ENCODE measurements at places on chromosomes 11 and 22.

DNA sequence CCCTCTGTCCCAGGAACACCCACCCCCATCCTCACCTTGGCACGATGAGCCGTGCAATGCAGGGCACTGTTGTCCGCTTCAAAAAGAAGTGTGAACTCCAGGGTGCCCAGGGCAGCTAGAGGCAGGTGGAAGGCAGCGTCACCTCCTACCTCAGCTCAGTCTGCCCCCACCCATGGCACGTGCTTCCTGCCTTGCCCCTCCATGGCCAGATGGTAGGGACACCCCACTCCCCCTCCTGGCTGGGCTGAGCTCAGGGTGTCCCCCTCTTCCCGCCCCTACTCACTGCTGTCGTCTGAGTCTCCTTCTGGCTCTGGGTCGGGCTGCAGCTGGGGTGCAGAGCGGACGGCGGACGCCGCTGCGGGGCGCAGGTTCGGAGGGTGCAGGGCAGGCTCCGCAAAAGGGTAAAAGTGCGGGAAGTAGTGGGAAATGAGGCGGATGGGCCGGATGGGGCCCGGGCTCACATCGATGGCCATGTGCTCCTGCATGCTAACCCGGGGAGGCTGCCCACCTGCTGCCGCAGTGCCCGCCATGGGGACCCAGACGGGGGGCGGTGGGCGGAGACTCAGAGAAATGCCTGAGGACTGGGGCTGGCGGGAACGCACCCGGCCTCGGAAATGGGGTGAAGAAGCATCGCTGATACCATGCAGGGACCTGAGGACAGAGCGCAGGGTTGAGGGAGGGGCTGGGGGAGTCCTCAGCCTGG, 9.1 kb downstream of the NDUFV1 start:
- DNase-seq, result peak; percentile 20

DNA sequence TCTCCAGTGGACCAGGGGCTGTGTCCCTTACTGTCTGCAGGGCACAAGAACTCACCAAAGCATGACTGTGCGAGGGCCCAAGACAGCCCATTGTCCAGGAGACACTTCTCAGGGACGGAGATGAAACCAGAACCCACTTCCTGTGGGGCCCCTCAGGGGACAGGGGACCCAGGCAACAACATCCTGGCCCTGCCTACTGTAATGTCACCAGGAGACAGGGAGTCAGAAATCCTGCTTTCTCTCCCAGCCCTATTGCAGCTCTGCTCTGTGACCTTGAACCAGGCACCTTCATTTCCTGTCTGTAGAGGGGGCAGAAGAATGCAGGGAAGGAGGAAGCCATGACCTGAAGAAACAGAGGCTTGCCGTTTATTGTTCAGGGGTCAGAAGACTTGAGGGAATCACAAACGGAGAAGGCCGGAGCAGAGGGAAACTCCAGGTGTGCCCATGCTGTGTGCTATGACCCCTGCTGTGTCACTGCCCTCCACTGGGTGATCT, 98.0 kb downstream of the NAT10 start:
- no peak for DNase-seq

GRCh38 chr11:78465169-78465942, 47.7 kb upstream of the GAB2 start:
- DNase-seq, result peak; percentile 57

- DNase-seq, result peak; percentile 4
Observed at GRCh38 chr22:29030618-29031226, 30.9 kb downstream of the C22orf31 start.

DNA sequence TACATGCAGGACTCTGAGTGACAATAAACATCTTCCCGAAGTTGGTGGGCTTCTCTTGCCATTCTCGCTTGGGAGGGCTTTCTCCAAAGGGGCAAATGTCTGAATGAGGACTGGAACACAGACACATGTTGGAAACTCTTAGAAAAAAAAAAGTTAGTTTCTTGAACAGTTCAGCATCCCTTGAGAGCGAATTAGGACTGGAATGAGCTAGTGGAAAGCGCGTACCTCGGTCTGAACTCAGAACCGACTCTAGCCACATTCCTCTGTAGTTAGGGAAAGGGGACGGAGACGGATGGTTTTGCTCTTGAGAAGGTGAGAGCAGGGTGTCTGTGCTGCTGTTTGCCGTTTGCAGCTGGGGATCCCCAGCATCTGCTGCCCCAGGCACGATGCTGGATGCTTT, 517.3 kb downstream of the TBC1D22A start:
- DNase-seq, result no peak

DNA sequence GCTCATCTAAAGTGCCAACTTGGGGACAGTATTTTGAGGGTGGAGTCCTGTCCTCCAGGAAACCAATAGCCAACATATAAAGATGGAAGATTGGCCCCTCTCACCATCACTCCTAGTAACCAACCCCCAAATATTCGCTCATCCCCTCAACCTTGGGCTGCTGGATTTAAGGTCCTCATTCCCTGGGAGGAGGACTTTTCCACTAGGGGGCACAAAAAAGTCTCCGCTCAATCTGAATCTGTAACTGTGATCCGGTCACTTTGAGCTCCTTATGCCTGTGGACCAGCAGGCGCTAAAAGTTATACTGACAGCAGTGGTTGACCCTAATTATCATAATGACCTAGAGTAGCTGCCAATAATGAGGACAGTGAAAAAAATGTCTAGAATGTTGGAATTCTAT, 20.5 kb upstream of the CLPB start:
- no peak for DNase-seq

DNA sequence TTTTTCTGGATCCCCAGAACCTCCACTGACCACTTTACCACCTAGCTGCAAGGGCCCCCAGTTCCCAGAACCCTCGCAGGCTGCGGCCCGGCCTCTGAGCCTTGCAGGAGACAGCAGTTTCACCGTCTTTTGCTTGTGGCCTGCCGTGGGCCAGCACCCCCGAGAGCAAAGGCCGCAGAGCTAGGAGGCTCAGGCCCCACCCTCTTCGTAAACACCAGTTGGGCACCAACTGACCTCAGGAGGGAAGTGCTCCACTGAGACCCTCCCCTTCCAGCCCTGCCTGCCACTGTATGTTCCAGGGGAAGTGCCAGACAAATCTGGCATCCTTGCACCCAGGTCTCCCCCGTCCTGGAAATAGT, 23.4 kb upstream of the CREB3L1 start:
- no peak for DNase-seq

- DNase-seq, result no peak
Observed at GRCh38 chr11:121610706-121611105, 157.9 kb upstream of the SORL1-AS1 start.

DNA sequence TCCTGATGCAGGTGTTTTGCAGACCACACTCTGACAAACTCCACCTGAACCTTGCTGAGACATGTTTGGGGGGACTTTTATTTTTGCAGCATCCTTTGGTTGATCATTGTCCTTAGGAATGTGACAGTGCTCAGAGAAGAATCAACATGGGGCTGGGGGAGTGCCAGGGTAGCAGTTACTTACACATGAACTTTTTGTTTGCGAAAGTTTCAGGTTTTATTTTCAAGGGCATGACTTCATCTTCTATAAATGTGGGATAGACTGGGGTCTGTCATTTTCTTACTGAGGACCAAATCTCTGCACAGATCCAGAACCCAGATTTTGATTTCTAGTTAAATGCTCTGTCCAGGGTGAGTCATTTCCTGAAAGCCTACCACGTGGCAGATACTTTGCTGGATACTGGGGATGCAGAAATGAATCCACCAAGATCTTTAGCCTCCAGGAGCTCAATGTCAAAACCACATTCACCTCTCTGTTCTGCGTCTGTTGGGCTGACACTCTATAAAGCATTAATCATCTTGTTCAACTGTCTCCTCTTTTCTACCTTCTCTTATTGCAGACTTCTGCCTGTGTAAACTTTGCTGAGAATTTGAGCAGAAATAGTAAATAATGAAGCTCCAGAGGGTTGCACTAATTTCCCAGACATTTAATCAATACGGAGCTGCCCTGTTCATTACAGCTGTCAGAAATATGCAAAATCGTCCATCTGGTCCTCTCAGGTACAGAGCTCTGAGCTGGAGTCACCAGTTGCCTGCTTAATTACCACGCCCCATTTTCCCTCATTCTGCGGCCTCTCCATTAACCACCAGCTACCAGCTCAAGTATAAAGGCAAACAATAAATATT, 387.9 kb downstream of the MIAT start:
- no peak for DNase-seq

Measured in CD4-positive, alpha-beta T cell treated with Interferon alpha-2 for 1 hour (primary cell).